ENCODE measurements at places on chromosomes 4 and X.

DNA sequence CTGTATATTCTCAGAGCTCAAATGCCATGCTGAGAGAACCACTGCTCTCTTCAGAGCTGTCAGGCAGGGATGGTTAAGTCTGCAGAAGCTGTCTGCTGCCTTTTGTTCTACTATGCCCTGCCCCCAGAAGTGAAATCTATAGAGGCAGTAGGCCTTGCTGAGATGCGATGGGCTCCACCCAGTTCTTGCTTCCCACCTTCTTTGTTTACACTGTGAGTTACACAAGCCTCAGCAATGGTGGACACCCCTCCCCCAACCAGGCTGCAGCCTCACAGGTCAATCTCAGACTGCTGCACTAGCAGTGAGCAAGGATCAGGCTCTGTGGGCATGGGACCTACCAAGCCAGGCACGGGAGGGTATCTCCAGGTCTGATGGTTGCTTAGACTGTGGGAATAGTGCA, 271.6 kb downstream of the CENPC start:
- DNase-seq = no peak

GRCh38 chrX:73563738-73564068, 706 bp downstream of the CHIC1 start:
- no peak for DNase-seq

GRCh38 chrX:129493643-129494042, 29.6 kb downstream of the SMARCA1 start:
- no peak for DNase-seq

DNA sequence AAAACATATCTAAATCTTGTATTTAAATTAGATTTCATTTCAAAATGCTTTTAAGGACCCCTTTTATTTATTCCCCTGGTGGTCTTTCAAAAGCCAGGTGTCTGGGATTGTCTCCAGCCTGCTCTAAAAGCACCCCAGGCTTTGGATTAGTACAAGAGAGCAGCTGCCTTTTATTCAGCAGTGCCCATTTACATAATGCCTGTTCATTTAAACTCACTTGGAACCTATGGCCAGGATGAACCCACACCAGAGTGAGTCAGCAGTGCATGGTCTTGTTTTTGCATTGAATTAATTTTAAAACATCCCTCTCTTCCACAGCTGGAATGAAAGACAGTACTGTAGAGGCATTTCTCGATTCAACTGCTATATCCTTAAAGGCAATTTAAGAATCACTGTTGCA, 64.1 kb upstream of the TENM3 start:
- no peak for DNase-seq

DNA sequence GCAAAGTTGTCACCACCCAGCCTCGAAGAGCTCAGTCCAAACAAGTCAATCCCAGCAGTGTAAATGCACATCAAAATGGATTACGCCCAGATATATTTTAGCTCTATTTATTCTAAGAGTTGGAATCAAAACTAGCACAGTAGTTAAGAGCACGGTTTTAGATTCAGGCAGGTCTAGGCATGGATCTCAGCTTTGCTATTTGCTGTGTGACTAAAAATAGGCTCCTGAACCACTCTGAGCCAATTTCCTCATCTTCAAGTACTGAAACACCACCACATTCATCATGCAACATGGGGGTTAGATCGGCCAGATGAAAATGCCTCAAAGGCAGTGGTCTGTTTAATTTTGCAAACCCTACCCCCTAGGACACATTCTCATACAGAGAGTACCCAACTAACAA, 55.9 kb upstream of the FGFBP2 start:
- DNase-seq = no peak

- DNase-seq = no peak
These were observed 736.7 kb upstream of the INTU start for GRCh38 chr4:126895988-126896570.

- no peak for DNase-seq
These were observed 60.4 kb downstream of the CLCN4 start for GRCh38 chrX:10217198-10217597.

DNA sequence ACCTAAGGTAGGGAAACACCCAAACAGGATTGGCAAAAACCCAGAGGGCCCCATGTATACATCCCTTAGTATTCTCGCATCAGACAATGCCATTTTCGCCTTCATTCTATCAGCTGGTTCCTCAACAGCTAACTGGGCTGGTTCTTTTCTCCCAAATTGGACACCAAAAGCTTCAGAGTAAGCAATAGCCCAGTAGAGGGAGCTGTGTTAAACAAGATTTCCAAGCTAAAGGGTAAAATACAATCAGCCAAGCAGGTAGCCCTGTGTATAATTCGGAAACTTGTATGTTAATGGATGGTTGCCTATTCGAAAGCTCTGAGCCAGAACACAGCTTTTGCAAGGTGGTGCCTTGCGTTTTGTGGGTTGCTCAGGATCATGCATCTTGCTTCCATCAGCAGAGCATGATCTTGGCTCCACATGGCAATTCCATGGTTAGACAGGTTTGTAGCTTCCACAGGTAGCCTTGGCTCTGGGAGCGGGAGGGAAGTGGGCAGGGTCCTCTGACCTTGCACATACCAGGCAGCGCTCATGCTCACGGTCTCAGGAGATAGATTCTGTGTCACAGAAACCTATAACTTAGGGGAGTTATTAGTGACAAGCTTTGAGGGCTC, 115.2 kb upstream of the LNX1 start:
- no peak for DNase-seq

GRCh38 chrX:42175843-42176242, 252.5 kb upstream of the CASK start:
- no peak for DNase-seq

GRCh38 chrX:10450229-10450958, 170.0 kb downstream of the MID1 start:
- DNase-seq = no peak

- DNase-seq = no peak
These were observed 2.3 kb downstream of the RFC1 start for GRCh38 chr4:39363773-39364393.

DNA sequence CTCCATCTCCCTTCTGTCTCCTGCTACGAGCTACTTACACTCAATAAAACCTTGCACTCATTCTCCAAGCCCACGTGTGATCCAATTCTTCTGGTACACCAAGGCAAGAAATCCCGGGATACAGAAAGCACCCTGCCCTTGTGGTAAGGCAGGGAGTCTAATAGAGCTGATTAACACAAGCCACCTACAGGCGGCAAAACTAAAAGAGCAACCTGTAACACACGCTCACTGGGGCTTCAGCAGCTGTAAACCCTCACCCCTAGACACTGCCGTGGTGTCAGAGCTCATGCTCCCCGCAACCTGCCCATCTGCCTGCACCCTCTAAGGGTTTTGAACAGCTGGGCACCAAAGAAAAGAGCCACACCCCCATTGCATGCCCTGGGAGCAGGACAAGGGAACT, 755.4 kb upstream of the HTR2C start:
- no peak for DNase-seq

GRCh38 chrX:97398030-97398551, 514.4 kb downstream of the RPA4 start:
- DNase-seq = no peak

GRCh38 chr4:110533940-110534339, 58.0 kb downstream of the ENPEP start:
- no peak for DNase-seq

GRCh38 chrX:67749536-67749935, 205.7 kb downstream of the AR start:
- DNase-seq = no peak

DNA sequence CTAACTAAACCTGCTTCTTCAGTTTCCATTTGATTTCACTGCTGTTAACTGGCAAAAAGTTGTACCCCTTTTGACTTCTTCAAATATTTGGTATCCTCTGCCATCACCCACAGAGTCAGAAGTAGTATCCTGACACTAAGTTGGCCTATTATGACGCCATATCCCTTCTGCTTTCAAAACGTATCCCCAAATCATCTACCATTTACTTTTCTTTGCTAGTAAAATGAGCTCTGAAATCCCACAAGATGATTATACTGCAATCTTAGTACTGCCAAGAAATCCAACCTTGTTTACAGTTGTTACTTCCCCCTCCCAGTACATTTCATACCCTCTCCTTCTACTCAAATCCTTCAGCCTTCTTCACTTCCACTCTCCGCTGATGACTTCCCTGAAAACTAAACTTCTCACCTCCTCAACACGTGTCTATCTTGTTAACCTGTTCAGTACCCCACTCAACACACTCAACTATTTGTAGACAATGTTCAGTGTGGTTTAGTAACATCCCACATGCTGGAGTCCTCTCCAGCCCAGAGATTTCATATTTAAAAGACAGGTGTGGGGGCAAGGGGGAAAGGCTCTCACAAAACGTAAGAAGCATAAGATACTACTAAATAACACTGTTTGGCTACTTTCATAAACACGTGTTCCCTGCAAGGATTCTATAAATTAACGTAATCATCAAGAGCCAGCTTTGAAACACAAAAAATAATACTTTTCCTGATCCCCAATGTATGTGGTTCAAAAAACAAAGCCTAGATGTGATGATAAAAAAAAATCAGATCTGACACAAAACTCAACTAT, 1.3 kb downstream of the NAF1 start:
- no peak for DNase-seq

DNA sequence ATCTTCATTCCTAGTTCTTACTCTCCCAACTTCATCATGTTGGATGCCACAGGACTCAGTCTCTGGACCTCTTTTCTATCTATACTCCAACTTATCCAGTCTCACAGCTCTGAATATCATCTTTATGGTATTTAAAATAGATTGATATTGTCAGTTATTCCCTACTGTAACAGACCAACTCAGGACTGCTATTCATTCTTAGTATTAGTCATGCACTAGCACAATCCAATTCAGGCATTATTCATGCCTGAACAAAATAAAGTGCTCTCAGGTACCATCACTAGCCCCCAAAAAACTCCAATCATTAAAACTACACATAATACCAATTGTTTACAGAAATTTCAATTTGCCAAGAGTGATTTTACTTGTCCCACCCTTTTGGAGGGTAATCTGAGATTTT, 37.7 kb downstream of the FRYL start:
- no peak for DNase-seq

DNA sequence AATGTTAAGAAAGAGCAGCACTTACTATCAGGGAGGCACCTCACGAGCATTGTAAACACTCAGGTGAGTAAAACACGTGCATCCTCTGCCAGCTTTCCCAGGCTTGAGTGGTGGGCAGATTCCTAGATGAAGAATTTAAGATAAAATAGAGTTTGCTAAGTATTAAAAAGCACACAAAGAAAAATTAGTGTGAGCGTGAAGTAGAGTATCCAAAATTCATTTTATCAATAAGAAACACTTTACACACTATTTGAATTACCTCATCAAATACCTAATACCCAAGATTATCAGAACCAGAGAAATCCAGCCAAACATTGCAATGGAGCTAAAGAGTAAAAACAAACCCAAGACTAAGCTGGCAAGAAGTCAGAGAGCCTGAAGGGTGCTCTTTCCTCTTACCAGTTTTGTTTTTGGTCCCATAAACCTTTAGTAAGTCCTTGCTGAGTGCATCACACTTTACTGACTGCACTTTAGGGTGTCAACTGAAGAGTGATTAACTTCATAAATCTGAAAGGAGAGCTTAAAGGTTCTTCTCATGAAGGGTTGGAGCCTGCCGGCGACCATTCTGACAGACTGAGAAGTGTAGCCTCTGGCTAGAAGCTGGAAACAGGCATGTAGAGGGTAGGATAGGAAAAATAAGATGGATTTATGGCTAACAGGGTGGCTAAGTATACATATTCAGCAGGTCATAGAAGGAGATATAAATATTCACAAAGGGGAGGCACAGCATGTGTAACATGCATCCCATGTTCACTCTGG, 151.1 kb downstream of the SLC7A11 start:
- DNase-seq = no peak

GRCh38 chr4:53520116-53520515, 71.2 kb downstream of the LNX1 start:
- DNase-seq = no peak

- no peak for DNase-seq
These were observed 34.0 kb downstream of the ETDB start for GRCh38 chrX:135086197-135086854.

DNA sequence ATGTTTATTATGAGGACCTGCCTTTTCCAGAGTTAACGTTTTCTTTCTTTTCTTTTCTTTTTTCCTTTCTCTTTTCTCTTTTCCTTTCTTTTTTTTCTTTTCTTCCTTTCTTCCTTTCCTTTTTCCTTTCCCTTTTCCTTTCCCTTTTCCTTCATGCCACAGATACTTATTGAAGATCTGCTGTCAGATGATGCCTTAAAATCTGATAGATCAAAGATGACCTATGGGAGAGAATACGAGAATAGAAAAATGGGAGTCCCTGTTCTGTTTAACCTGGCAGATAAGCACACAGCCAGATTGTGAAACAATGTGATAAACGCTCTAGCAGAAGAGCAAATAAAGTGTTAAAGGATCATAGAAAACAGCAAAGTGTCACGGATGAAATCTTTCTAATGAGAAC, 38.9 kb downstream of the AFF1 start:
- DNase-seq = no peak

DNA sequence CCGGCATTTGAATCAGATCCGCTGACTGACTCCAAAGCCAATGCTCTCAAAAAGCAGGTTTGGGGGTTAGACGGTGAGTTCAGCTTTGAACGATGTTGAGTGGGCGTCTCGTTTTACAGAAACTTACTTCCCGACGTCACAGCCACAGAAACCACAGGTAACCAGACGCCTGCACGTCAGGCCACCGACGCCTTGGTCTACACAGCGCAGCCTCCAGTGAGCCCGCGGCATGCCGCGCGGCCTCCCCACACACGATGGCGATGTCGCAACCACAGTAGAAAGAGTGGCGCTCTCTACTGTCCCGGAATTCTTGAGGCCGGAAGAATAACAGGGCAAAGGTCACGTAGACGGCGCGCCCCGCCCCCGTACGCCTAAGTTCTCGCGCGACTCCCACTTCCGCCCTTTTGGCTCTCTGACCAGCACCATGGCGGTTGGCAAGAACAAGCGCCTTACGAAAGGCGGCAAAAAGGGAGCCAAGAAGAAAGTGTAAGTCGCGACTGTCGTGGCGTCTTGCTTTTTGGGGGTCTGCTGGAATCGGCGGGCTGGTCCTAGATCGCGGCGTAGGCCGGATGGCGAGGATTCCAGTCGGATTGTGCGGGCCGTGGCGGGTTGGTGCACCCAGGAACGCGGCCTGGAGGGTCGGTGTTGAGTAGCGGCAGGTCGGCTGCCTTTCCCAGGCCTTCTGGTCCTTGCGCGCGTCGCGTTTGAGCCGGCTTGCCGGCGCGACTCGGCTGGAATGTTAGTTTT, at the start of gene RPS3A:
Gene RPS3A (plus strand): TSS at position 400 of the 747 bp plus-strand sequence. CDS start 25 bp downstream, at position 425.
- no peak for DNase-seq

DNA sequence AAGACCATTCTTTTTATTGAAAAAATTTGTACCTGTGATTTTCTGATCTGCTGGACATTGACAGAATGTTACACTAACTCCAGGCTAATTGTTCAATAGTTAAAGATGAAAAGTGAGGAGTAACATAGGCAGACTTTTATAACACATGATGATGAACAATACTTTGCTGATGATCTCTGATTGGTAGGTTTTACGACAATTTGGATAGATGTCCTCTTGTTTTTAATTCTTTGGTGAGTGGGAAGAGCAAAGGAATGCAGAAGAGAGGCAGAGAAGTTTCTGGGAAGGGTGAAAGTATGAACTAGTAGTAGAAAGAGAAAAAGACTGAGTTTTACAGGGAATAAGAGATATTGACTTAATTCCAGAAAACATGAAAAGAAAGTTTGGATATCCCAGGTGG, 267.3 kb upstream of the HAND2 start:
- DNase-seq = no peak
